ENCODE measurements at places on chromosomes 2 and 18. TPM values are rescaled to one million over a fixed set of nuclear protein-coding genes. Genes with fewer than 3 reads are reported as not detected.
A peak's percentile ranks its signal among the peaks of the same experiment; 100 is the strongest.

The ITGA4 gene
- total RNA-seq = 19.5 TPM

DNA sequence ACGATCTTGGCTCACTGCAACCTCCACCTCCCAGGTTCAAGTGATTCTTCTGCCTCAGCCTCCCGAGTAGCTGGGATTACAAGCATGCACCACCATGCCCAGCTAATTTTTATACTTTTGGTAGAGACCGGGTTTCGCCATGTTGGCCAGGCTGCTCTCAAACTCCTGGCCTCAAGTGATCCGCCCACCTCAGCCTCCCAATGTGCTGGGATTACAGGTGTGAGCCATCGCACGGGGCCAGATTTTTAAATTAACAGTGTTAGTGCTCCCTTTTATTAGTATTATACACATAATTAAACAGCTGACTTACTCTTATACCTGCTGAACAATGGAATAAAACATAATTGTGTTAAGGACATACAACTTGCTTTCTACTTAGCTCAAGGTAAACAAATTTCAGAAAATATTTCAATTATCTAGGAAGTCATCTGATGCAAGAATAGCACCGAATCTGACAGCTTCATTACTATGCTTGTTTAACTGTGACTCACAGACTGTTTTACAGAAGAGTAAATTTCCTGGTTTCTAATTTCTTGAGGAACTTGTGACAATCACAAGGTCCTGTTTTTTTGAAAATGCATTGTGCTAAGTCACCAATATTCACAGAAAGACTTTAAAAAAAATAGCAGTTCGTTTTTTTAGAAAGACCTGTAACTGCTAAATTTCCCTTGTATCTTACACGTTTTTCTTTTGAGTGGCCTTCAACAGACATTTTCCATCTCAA is 51.2 kb downstream of the SPIRE1 start:
- peak; percentile 76 for DNase-seq

GRCh38 chr2:148020111-148021058 is at the start of gene ORC4:
TSS of gene ORC4 (minus strand) at chr2:148020737. CDS start at chr2:147975958, 44,779 bp downstream.
- peak; percentile 100 for DNase-seq

The DPP4 gene
- 13.4 TPM for total RNA-seq

DNA sequence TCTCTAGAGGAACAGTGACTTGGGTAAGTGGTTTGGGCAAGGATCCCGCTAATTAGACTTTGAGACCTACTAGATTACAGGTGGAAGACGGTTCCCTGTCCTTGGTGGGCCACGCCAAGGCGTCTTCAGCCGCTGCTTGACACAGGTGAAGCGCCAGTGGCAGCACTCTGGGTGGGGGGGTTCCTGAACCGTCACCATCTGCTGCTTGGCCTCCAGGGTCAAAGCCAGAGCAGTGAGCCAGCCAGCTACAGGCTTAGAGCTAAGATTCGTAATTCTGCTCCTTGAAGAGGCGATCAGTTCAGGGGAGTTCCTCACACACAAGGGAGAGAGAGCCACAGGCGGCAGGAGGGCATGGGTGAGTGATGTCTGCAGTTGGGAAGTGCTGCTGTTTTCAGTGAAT is 39.4 kb upstream of the RBM44 start:
- DNase-seq = no peak
